Liver (tissue), 10 donors: ENCODE measurements at places on chromosomes 5 and 9. TPM values are rescaled to one million over a fixed set of nuclear protein-coding genes. Genes with fewer than 3 reads are reported as not detected.
A peak's percentile ranks its signal among the peaks of the same experiment; 100 is the strongest.

DNA sequence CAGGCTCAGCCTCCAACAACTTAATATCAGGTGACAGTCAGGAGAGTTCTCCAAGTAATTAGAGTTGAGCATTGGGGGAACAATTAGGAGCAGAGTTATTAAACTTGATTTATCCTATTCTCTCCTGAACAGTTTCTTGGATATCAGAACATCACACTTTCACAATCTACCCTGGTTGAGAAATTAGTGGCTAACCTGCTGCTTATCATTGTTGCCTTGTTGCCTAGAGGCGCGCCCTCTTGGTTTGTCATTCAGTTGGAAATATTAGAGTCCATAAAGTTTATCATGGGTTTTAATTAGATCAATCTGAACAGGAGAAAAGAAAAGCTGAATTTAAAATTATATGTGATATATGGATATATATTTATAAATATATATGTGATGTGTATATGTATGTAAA, 291.1 kb downstream of the CCDC171 start:
- no peak for DNase-seq
- no peaks in the 10 kb centered on the region for H3K4me1 ChIP-seq
- H3K4me3 ChIP-seq = no peak overlapping the region
- no peaks in the 10 kb centered on the region for H3K36me3 ChIP-seq
- H3K27me3 ChIP-seq = no peaks in the 10 kb centered on the region
- no peak overlapping the region for H3K27ac ChIP-seq

The CDKN2B gene
- 1.3 TPM for total RNA-seq

DNA sequence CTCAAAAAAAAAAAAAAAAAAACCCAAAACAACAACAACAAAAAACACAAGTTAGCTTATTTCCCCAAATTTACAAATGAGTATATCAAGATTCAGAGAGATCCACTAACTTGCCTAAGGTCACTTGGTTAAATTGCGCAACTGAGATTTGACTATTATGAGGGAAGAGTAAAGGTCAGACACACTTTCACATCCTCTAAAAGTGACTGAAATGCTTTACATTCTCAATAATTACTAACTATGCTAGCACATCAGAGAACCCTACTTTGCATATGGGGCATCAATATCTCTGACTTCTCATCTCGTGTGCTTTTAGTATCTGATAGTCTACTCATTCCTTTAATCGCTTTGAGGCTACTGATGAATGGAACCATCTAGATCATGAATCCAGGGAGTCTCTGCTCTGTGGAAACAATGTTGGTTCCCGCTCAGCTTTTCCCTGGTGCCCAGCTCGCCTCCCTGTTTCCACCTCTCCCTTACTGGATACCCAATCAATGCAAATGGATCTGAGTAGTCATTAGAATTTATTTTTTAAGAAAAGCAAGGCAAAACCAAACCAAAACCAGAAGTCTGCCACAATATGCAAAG, 182.1 kb upstream of the TRIM32 start:
- H3K36me3 ChIP-seq = no peaks in the 10 kb centered on the region
- H3K4me1 ChIP-seq = no peaks in the 10 kb centered on the region
- H3K4me3 ChIP-seq = no peak overlapping the region
- no peaks in the 10 kb centered on the region for H3K27me3 ChIP-seq
- DNase-seq = no peak

The FCN2 gene
- total RNA-seq = 124 TPM

The KIF3A gene
- total RNA-seq = 0.92 TPM

The EIF4E1B gene
- not detected for total RNA-seq

The GZMA gene
- 2.1 TPM for total RNA-seq

DNA sequence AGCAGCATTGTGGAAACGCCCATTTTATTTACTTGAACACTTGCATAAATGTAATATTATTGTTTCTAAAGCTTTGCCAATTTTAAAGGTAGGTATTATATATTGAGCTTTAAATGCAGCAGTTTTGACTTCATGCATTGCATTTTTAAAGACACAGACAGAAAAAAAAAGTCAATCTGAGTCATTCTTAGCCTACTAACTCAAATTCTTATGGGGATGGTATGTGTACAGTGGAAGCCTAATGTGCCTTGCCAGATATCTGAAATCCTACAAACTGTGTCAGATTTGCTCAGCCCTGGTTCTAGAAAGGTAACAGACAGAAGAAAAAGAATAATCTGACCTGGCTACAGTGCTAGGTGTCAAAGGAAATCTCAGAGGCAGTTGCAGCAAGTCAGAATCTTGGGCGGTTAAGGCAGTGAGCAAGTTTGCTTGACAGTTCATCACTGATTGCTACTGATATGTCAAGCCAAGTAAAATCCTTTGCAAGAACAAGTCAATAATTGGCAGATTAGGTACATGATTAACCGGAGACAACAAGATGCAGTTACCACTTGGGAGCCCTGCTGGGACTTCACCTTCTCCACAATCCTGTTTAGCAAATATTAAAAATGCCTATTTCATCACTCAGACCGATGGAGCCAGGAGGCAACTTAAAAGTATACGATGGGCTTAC, 224.8 kb upstream of the WWC1 start:
- no peak overlapping the region for H3K27ac ChIP-seq
- H3K36me3 ChIP-seq = no peaks in the 10 kb centered on the region
- H3K27me3 ChIP-seq = no peaks in the 10 kb centered on the region
- DNase-seq = no peak

DNA sequence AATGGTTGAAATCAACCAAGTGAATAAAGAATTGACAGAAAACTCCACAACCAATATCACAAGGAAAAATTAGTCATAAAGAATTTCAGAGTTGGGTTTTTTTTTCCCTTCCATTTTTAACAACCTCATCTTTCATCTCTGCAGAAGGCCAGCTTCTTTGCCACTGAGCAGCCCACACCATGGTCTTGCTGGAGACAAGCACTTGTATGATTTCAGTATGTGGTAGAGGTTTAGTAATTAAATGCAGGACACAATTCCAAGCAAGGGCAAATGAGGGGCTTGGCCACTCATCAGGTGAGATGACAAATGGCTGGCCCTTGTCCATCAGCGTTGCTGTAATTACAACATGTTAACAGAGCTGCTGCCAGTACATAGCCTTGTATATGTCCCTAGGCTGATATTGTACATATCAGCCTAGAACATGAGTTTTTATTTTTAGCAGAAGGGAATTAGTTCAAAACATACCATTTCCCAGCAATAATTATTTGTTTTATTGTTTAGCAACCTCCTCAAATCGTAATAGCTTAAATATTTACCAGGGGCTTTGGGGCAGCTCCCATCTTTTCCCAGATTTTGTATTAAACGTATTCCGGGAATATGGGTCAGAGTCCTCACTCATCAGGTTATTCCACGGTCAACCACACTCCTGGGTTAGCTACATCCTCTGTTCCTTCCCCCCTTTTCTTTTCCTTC, 5.0 kb upstream of the C9 start:
- H3K27ac ChIP-seq = peak overlapping the region; percentile 93
- H3K4me1 ChIP-seq = no peaks in the 10 kb centered on the region
- no peaks in the 10 kb centered on the region for H3K27me3 ChIP-seq
- no peak for DNase-seq
- no peak overlapping the region for H3K4me3 ChIP-seq

GRCh38 chr5:7394889-7395431, 978 bp upstream of the ADCY2 start:
- peaks cover 20% of the 10 kb centered on the region for H3K27me3 ChIP-seq
- H3K27ac ChIP-seq = no peak overlapping the region
- H3K4me3 ChIP-seq = no peak overlapping the region
- no peak for DNase-seq

GRCh38 chr5:127337876-127338275, 47.3 kb downstream of the MEGF10 start:
- no peaks in the 10 kb centered on the region for H3K4me1 ChIP-seq
- H3K27ac ChIP-seq = no peak overlapping the region
- no peaks in the 10 kb centered on the region for H3K36me3 ChIP-seq
- H3K27me3 ChIP-seq = no peaks in the 10 kb centered on the region
- no peak for DNase-seq

DNA sequence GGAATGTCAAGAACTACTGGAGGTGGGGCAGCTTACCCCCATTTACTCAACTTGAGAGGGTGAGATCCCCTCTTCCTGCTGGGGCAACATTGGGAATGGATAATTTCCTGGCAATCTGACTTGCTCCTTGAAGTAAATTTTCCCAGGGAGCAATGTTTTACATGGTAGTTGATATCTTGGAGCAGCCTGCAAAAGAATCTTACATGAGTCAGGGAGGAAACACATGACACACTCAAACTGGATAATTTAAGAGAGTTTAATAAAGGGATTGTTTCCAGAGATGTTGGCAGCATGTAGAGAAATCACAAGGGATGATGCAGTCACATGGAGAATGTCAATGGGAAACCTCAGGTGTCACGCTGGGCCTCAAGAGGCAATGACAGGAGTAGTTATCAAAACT, 212.5 kb downstream of the GAS1 start:
- no peaks in the 10 kb centered on the region for H3K36me3 ChIP-seq
- H3K27me3 ChIP-seq = no peaks in the 10 kb centered on the region
- no peak overlapping the region for H3K4me3 ChIP-seq
- no peak overlapping the region for H3K27ac ChIP-seq
- no peak for DNase-seq

DNA sequence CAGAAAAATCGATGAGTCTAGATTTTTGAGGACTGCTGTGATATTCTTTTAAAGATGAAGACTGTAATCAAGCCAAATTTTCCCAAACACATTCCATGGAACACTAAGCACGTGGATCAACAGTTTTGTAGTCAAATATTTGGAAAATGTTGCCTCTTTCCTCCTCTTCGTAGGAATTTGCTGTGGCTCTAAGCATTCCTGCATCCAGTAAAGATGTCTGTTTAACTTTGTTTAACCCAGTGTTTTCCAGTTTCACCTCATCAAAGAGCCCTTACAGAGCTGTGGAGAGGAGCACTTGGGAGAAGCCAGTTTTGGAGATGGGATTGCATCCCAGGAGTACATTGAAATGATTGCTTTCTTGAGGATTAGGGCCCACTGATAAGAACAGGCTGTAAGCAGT, 58.9 kb downstream of the INSYN2B start:
- no peaks in the 10 kb centered on the region for H3K4me1 ChIP-seq
- peaks cover 2% of the 10 kb centered on the region for H3K27me3 ChIP-seq
- no peak overlapping the region for H3K27ac ChIP-seq

GRCh38 chr9:137302118-137302448, at the start of gene NRARP:
TSS of gene NRARP (minus strand) at chr9:137302271. CDS start at chr9:137301928, 343 bp downstream.
- H3K4me1 ChIP-seq = peaks cover 37% of the 10 kb centered on the region
- H3K4me3 ChIP-seq = peak within 1 kb of the TSS; percentile 55
- H3K27me3 ChIP-seq = no peaks in the 10 kb centered on the region
- H3K36me3 ChIP-seq = no peaks in the 10 kb centered on the region

The RORB gene
- 0.05 TPM for total RNA-seq

- no peaks in the 10 kb centered on the region for H3K36me3 ChIP-seq
- no peak for DNase-seq
- no peak overlapping the region for H3K27ac ChIP-seq
- H3K4me3 ChIP-seq = no peak overlapping the region
- no peaks in the 10 kb centered on the region for H3K27me3 ChIP-seq
- no peaks in the 10 kb centered on the region for H3K4me1 ChIP-seq
These were observed 54.6 kb downstream of the TSSK1B start for GRCh38 chr5:113379936-113380806.

DNA sequence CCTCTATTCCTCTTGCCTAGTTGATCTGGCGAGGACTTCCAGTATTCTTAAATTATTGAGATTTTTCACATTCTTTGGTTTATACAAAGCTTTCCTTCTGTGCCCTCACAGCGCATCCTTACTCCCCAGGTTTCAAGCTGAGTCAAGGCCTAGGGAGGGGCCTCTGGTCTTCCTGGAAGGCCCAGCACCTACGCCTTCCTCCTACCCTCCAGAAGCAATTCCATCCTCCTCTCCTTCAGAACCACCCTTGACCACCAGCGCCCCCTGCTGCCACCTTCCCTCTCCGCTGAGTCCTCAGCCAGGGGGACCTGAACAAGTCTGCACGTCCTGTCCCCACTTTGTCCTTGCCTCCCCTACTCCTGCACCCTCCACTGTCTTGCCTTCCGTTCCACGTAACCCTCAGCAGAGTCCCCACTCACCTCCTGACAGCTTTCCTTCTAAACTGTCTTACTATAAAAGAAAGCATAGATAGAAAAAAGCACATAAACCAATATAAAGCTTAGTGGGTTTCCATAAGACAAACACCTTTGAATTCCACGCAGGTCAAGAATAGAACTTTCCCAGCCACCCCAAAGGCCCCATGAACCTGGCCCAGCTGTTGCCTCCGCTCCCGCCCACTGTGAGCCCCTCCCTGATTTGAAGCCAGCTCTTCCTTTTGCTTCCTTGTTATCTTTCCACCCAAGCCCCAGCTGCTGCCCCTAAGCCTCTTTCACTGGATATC, 63.0 kb upstream of the CTSL start:
- DNase-seq = peak; percentile 88
- H3K27ac ChIP-seq = no peak overlapping the region
- H3K27me3 ChIP-seq = no peaks in the 10 kb centered on the region
- H3K36me3 ChIP-seq = peaks cover 56% of the 10 kb centered on the region
- H3K4me1 ChIP-seq = no peaks in the 10 kb centered on the region

The CDH18 gene
- total RNA-seq = 0.19 TPM

The AP3S1 gene
- total RNA-seq = 40.4 TPM

- no peak overlapping the region for H3K27ac ChIP-seq
- no peak overlapping the region for H3K4me3 ChIP-seq
- no peak for DNase-seq
- no peaks in the 10 kb centered on the region for H3K4me1 ChIP-seq
These were observed 38.1 kb downstream of the FAM240B start for GRCh38 chr9:38681747-38682227.

The PBX3 gene
- 11.4 TPM for total RNA-seq

GRCh38 chr9:38435521-38435920, 11.3 kb upstream of the IGFBPL1 start:
- no peak overlapping the region for H3K27ac ChIP-seq
- no peaks in the 10 kb centered on the region for H3K4me1 ChIP-seq
- DNase-seq = no peak
- no peak overlapping the region for H3K4me3 ChIP-seq
- no peaks in the 10 kb centered on the region for H3K27me3 ChIP-seq

The IL3 gene
- not detected for total RNA-seq

DNA sequence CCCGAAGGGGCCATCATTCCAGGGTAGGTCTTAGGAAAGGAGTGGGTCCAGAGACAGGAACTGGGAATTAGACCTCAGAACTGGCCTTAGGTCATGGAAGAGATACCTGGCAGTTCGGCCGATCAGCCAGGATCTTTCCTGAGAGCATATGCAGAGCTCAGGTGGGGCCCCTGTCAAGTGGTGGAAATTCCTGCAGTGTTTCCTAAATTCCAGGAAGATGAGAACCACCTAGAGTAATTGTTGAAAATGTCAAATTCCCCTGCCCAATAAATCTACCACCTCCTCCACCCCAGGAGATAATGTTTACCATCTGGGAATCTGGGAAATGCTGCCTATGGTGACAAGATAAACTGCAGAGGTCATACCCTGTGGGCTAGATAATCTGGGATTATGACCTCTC, 14.6 kb downstream of the TMEM171 start:
- no peak overlapping the region for H3K27ac ChIP-seq
- no peak overlapping the region for H3K4me3 ChIP-seq
- no peaks in the 10 kb centered on the region for H3K27me3 ChIP-seq
- H3K36me3 ChIP-seq = no peaks in the 10 kb centered on the region
- no peaks in the 10 kb centered on the region for H3K4me1 ChIP-seq

GRCh38 chr9:21031808-21032183, 356 bp upstream of the HACD4 start:
- no peaks in the 10 kb centered on the region for H3K36me3 ChIP-seq
- H3K4me1 ChIP-seq = no peaks in the 10 kb centered on the region
- H3K27ac ChIP-seq = no peak overlapping the region
- peak overlapping the region; percentile 56 for H3K4me3 ChIP-seq

- H3K36me3 ChIP-seq = no peaks in the 10 kb centered on the region
- H3K27me3 ChIP-seq = no peaks in the 10 kb centered on the region
- H3K4me1 ChIP-seq = no peaks in the 10 kb centered on the region
- H3K27ac ChIP-seq = no peak overlapping the region
- H3K4me3 ChIP-seq = no peak overlapping the region
These were observed 586.9 kb downstream of the CCDC171 start for GRCh38 chr9:16139774-16140173.
